LoVo (cell line): ENCODE measurements at places on chromosomes 7 and 10.

DNA sequence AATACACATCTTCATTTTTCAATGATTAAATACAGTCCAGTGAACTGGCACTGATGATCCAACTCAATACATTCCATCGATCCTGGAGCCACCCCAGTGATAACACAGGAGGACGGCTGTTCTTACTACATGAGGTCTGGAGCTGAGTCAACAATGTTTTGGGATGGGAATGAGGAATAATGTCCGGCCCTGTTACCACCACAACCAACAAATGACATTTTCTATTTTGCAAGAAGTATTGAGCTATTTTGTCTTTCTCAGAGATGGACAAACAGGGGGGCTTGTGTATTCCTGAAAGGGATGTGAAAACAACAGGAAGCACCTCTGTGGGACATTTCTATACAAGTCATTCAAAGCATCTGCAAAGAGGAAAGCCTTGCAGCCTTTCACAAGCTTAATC lies 249.2 kb downstream of the PARD3 start:
- no peak for DNase-seq

DNA sequence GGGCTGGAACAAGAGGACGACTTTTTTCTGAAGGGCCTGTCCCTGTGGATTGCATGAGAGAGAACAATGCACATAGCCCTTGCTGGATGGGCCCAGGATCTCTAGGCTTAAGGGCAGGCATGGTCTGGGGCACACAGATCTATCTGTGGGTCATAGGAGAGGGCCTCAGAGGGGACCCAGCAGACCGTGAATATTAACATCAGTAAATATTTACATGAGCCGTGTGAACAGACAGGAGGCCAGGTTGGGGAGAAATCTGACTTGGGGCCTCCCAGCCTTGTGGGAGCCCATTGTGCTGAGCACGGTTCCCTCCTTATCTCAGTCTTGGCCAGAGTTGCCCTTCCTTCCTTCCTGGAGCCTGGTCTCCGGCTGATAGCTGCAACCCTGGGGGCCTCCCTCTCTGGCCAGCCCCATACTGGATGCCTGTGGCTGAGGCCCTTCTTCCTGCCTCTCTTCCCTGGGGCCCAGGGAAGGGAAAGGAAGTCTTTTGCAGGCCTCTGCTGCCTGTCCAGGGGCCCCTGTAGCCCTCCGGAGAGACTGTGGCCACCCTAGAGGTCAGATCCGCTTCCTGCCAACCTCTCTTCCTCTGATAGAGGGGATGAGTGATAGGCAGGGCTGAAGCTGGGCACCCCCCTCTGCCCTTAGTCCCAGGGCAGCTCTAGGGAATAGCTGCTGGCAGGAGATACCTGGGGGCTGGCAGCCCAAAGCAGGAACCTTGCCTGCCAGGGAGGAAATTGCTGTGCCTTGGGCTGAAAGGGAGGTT lies 44.5 kb upstream of the TRIM8 start:
- no peak for DNase-seq

DNA sequence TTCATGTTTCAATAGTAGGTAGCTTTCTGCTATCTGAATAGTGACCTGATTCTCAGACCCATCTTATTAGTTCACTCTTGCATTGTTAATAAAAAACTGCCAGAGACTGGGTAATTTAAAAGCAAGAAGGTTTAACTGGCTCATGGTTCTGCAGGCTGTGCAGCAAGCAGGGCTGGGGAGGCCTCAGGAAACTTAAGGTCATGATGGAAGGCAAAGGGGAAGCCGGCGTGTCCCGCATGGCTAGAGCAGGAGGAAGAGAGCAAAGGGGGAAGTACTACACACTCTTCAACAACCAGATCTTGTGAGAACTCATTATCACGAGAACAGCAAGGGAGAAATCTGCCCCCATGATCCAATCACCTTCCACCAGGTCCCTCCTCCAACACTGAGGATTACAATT lies 185.2 kb upstream of the PITRM1 start:
- no peak for DNase-seq

DNA sequence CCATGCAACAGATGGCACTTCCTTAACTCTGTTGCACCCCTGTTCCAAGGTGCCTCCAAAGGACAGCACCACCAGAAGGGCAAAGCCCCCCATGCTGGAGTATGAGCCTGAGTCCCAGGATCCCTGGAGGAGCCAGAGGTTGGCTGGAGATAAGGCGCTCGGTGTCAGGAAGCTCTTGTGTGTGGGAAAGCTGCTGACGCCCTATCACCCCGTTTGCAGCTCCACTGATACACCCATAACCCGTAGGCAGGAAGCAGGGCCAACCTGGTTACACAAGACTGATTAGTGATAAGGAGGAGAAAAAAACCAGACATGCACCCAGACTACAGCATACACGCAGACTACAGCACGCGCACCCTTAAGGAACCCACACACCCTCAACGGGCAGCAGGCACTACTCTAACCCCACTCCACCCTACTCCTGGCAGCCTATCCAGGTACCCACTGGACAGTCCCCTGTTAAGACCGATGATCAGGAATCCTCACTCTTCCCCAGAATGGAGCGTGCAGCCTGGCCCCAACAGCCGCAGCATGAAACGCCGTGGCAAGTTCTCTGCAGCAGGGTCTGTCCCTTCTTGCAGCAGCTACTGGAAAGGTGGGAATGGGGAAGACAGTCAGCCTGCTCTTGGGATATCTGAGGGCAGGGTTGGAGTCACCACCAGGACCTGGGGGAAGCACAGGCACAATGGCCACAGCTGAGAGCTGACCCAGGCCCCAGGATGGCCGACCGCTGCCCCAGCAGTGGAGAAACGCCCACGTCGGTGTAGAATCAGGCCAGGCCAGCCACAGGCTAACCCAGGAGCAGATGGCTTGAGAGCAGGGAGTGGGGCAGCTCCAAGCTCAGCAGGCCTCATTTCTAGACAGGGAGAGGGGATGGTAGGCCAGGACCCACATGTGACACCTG lies 38.3 kb upstream of the TUBB8 start:
- DNase-seq = no peak

DNA sequence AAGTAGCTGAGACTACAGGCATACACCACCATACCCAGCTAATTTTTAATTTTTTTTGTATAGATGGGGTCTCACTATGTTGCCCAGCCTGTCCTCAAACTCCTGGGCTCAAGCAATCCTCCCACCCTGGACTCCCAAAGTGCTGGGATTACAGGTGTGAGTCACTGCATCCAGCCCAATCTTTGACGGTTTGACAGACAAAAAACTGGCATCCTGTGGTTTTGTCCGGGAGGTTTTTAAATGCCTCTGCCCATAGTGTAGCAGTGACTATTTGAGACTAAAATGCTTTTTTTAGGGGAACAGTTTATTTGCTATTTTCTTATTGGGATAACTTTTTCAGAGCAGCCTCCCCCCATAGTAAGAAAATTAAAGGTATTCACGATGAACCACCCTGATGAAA lies 523.7 kb upstream of the GALNT17 start:
- DNase-seq = no peak

GRCh38 chr7:75663302-75663907 lies 75.3 kb downstream of the HIP1 start:
- no peak for DNase-seq

- peak; percentile 52 for DNase-seq
These were observed 1034.5 kb upstream of the LRRTM3 start for GRCh38 chr10:65891073-65891981.

GRCh38 chr10:112022196-112022595 lies 161.4 kb downstream of the GPAM start:
- no peak for DNase-seq

DNA sequence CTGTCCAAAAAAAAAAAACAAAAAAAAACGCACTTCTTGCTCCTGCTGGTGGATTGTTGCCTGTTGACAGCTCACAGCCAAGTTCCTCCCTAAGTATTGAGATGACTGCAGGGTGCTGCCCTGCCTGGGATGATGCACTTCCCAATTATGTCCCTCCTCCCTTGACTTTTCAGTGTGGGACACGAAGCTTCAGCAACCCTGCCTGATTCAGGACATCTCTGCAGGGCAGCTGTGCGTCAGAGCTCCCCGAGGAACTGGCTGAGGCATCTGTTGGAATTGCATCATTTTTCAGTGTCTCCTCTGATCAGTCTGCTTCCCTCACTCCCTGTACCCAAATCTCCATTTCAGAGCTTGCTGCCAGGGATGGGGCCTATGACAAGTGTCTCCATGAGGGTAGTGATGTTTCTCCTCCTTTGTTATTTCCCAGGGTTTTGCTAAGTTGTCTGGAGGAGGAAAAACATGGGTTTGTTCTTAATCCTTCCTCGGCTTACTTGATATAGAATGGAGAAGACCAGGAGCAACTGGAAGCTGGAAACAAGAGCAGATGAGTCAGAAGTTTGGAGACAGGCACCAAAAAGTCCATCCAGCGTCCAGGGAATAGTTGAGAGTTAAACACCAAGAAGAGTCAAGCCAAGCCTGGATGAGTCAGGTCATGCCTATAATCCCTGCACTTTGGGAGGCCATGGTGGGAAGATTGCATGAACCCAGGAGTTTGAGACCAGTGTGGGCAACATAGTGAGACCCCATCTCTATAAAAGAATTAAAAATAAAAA lies 355.1 kb downstream of the GALNT17 start:
- DNase-seq = no peak

GRCh38 chr10:89952751-89953150 lies 251.4 kb downstream of the KIF20B start:
- DNase-seq = no peak

- no peak for DNase-seq
These were observed 647.0 kb downstream of the KCNMA1 start for GRCh38 chr10:76990561-76990960.

- DNase-seq = no peak
These were observed 20.0 kb downstream of the FOXI2 start for GRCh38 chr10:127757033-127757432.
